Stimulated activated CD8-positive, alpha-beta memory T cell treated with anti-CD3 and anti-CD28 coated beads, Interleukin-2, amount 100 ng/mL, for 1 hour (primary cell): ENCODE measurements at places on chromosomes 6 and 20.

DNA sequence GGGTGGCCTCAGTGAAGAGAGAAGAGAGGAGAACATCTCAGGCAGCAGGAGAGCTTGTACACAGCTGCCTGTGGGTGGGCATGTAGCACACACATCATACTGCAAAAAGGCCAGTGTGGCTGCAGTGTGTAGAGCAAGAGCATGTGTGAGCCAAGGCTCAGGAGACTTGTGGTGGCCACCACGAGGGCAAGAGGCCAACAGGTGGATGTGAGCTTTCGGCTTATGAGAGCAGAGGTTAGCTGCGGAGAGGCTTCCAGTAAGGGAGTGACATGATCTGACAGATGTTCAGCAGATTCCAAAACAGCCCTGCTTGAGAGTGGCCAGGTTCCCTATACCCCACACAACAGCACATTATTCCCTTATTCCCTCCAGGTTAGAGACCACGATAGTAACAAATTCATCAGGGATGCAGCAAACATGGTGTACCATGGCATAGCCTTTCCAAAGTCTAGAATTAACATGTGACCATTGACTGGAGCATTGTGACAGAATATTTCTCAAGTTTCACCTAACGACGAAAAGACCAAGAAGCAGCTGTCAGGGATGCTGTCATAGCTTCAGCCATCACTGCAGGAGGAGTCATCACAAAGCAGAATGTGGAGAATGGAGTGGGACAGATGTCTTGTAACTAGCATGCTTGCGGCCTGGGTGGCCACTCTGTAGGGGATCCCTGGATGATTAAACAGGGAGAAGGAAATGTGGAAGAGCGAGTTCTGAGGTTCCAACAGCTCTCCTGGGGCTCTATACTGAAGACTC, 23.1 kb downstream of the HM13 start:
- DNase-seq, result no peak

GRCh38 chr20:48128436-48128835, 343.2 kb upstream of the SULF2 start:
- DNase-seq, result no peak

- no peak for DNase-seq
These were observed 226.3 kb downstream of the KIF16B start for GRCh38 chr20:16346956-16347355.

- DNase-seq, result no peak
These were observed 9.2 kb downstream of the FOXA2 start for GRCh38 chr20:22575087-22575721.
